ENCODE measurements at places on chromosomes 11 and 22.

DNA sequence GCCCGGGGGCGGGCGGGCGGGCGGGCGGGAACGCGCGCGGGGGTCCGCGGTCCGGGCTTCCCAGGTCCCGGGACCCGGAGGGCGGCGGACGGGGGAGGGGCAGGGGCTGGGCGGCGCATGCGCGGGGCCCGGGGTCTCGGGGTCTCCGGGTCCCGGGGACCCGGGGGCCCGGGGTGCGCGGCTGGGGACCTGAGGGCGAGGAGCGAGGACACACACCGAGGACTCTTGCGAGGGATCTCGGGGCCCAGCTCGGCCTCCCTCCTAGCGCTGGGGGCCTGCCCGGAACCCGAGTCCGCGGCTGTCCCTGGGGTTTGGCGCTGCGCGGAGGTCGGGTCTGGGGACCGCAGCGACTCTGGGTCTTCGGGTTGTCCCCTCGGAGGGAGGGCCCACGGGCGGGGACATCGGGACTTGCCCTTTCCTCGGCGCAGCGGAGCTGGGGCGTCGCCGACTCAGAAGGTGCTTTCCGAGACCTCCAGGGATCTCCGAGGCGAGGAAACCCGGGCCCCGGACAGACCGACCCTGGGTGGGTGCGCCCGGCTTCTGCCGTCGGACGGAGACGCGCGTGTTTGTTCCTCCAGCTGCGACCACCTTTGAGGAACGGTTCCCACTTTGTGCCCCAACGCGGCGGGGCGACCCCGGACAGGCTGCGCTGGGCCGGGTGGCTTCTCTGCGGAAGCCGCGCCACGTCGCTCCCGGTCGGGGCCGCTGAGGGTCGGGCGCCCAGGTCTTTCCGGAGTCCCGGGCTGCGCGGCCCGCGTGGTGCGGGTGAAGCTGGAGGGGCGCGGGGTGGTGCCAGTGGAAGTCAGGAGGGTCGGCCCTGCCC is 540 bp downstream of the PPARA start:
- peak overlapping the region; percentile 42 for H3K27ac ChIP-seq
- H3K27me3 ChIP-seq: peaks cover 12% of the 10 kb centered on the region
- H3K4me1 ChIP-seq: peaks cover 15% of the 10 kb centered on the region
- peaks cover 6% of the 10 kb centered on the region for H3K36me3 ChIP-seq
- peak overlapping the region; percentile 75 for H3K4me3 ChIP-seq

GRCh38 chr11:6900327-6900999 is 8.2 kb upstream of the OR2D2 start:
- no peak overlapping the region for H3K4me3 ChIP-seq
- H3K27ac ChIP-seq: no peak overlapping the region
- no peaks in the 10 kb centered on the region for H3K36me3 ChIP-seq
- H3K27me3 ChIP-seq: peaks cover 8% of the 10 kb centered on the region

GRCh38 chr11:57584341-57584740 is 13.1 kb upstream of the SERPING1 start:
- H3K4me3 ChIP-seq: no peak overlapping the region
- no peaks in the 10 kb centered on the region for H3K27me3 ChIP-seq
- H3K27ac ChIP-seq: no peak overlapping the region
- peaks cover 5% of the 10 kb centered on the region for H3K4me1 ChIP-seq
- no peaks in the 10 kb centered on the region for H3K36me3 ChIP-seq
- DNase-seq: no peak

DNA sequence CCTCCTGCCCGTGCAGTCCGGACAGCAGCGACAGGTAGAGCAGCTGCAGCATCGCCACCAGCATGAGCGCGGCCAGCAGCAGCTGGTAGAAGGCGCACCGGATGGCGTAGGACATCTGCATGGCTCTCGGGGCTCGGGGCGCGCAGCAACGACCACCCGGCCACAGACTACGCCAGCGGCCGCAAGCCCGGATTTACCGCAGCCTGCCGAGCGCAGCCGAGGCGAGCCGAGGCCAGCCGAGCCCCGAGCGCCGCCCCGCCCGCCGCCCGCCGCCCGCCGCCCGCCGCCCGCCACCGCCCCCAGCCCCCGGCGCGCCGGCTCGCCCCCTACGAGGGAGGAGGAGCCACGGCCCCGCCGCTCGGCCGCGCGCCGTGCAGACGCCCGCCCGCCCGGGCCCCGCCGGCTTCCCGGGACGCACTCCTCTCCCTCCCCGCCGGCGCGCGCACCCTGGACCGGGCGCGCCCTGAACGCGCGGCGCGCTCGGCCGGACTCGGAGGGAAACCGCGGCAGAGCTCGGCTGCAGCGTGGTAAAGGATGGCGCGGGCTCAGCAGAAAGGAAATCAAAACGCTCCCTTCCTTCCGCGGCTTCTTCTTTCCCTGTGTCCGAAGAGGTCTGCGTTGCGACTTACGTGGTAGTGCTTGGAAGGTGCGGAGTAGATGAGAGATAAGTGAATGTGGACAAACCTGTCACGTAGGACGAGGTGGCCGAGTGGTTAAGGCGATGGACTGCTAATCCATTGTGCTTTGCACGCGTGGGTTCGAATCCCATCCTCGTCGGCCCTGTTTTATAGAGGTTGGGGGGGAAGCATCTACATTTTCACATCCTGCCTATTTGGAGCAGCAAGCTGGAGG is at the start of gene B4GAT1:
Gene B4GAT1, minus strand, starts transcription at position 205 of the 852 bp plus-strand sequence. Its CDS starts 84 bp downstream, at position 121.
- H3K4me1 ChIP-seq: peaks cover 46% of the 10 kb centered on the region
- H3K27me3 ChIP-seq: peaks cover 3% of the 10 kb centered on the region
- DNase-seq: peak; percentile 85
- peaks cover 12% of the 10 kb centered on the region for H3K36me3 ChIP-seq

GRCh38 chr22:39503630-39504029 is 1.5 kb downstream of the MIEF1 start:
- H3K27ac ChIP-seq: peak overlapping the region; percentile 83
- peaks cover 46% of the 10 kb centered on the region for H3K36me3 ChIP-seq
- H3K27me3 ChIP-seq: no peaks in the 10 kb centered on the region

DNA sequence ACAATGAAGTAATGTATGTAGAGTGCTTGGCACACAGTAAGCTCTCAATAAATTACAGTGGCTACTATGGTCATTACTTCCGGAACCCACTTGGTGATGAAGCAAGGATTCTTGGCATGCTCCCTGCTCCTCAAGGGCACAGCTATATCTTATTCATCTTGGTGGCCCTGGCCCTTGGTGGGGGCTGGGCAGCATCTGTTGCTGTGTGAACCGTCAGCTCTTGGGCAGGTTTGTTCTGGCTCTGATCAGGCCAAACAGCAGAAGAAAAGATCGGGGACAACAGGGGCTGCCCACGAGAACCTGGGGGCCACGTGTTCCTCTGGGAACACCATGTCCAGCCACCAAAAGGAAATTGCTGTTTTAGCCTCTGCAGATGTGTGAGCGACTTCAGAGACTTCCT is 136.9 kb upstream of the SYT13 start:
- no peak overlapping the region for H3K27ac ChIP-seq
- no peaks in the 10 kb centered on the region for H3K36me3 ChIP-seq
- DNase-seq: no peak

DNA sequence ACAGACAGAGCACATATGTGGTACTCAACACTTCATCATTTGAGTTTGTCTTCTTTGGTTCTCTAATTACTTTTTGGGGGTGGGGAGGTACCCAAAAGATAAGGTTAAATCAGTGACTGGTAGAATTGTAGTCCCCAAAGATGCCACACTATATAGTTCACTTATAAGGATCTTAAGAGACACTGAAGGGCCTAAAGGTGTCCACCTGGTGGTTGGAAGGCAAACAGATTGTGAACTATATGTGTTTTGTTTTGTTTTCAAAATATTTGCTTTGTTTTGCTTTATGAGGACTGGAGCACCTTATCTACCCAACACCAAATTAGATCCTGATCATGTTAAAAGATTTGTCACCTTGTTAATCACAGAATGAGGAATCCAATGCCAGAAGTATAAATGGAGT is 136.1 kb downstream of the DCDC1 start:
- H3K36me3 ChIP-seq: no peaks in the 10 kb centered on the region
- no peak overlapping the region for H3K27ac ChIP-seq
- peaks cover 1% of the 10 kb centered on the region for H3K4me1 ChIP-seq
- peaks cover 5% of the 10 kb centered on the region for H3K27me3 ChIP-seq
- H3K4me3 ChIP-seq: no peak overlapping the region
- DNase-seq: no peak

DNA sequence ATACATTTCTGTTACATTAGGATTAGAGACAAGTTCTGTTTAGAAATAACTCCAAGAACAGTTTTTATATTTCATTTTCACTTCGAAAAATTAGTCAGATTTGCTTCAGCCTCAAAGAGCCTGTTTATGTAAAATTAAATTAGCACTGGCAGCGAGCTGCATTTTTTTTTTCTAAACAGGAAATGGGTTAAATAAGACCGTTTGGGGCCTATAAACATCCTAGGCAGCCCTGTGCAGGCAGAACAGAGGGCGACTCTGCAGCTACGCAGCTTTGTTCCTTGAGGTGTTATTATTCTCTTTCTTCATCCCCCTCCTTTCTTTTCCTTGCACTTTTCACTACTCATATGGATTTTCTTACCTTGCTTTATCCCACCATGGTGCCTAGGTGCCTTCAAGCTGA is 48.7 kb downstream of the CWC15 start:
- H3K27me3 ChIP-seq: no peaks in the 10 kb centered on the region
- H3K4me3 ChIP-seq: no peak overlapping the region
- DNase-seq: no peak
- peaks cover 32% of the 10 kb centered on the region for H3K4me1 ChIP-seq
- peaks cover 6% of the 10 kb centered on the region for H3K36me3 ChIP-seq

GRCh38 chr22:29737251-29738117 is 17.7 kb downstream of the CABP7 start:
- no peak overlapping the region for H3K27ac ChIP-seq
- peaks cover 2% of the 10 kb centered on the region for H3K36me3 ChIP-seq
- H3K27me3 ChIP-seq: no peaks in the 10 kb centered on the region
- no peak for DNase-seq
- H3K4me3 ChIP-seq: no peak overlapping the region

DNA sequence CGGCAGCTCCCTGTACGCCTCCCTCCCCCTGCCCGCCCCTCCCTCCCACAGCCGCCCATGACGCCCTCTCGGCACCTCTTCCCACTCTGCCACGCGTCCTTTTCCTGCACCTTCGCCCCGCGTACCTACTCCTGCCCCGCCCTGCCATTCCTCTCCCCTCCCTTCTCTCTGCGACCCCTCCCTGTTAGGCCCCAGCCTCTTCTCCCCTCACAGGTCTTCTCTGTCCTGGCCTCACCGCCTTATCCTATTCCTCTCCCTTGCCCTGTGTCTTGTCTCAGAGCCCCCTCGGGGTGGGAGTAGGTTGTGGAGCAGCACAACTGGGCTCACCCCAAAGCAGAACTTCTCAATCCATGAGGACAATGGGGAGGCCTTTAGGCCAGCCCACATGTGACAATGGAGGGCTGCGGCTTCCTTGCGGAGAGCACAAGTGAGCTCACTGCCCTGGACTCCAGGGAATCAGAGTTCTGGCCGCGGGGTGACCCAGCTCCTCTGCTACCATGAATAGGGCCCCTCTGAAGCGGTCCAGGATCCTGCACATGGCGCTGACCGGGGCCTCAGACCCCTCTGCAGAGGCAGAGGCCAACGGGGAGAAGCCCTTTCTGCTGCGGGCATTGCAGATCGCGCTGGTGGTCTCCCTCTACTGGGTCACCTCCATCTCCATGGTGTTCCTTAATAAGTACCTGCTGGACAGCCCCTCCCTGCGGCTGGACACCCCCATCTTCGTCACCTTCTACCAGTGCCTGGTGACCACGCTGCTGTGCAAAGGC is 539 bp downstream of the SLC35C1 start:
- H3K27me3 ChIP-seq: no peaks in the 10 kb centered on the region
- H3K27ac ChIP-seq: peak overlapping the region; percentile 90
- H3K4me1 ChIP-seq: peaks cover 36% of the 10 kb centered on the region
- H3K4me3 ChIP-seq: peak overlapping the region; percentile 90
- peaks cover 3% of the 10 kb centered on the region for H3K36me3 ChIP-seq

DNA sequence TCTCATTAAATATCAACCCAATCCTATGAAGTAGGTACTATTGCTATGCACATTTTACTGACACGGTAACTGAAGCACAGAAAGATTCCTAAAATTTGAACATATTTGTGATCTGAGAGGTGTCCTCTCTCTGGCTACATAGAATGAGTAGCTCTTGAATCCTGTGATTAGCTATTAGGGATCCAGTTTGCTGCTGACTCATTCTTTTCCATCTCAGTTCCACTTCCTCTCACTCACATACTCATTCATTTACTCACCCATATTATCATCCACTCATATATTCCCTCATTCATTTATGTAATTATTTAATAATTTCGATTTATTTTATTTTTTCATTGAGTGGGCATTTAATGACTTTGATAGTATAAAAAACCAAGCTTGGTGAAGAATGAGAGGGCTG is 42.7 kb downstream of the OR5B17 start:
- H3K4me3 ChIP-seq: no peak overlapping the region
- H3K4me1 ChIP-seq: no peaks in the 10 kb centered on the region
- peaks cover 14% of the 10 kb centered on the region for H3K27me3 ChIP-seq

- no peaks in the 10 kb centered on the region for H3K4me1 ChIP-seq
- no peak overlapping the region for H3K4me3 ChIP-seq
- H3K27me3 ChIP-seq: no peaks in the 10 kb centered on the region
- H3K36me3 ChIP-seq: peaks cover 10% of the 10 kb centered on the region
- DNase-seq: no peak
Observed at GRCh38 chr22:41181349-41182241, 23.5 kb upstream of the L3MBTL2 start.

DNA sequence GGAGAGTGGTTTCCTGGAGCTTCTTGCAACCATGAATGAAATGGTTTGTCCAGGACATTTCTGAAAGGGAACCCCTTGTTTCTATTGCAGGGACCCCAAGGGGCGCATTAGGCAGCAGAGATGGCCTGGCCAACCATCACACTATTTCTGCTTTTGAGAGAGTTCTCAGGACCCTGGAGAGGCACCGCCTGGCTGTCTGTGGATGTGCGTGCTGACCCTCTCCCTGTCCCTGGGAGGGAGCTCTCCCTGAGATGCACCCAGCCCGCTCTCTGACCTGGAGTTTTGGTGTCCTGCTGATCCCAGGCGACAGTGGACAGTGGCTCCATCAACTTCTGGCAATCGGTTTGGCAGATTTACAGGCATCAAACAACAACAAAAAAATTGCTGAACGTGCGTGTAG is 80.3 kb upstream of the SLC22A12 start:
- H3K4me3 ChIP-seq: no peak overlapping the region
- no peaks in the 10 kb centered on the region for H3K36me3 ChIP-seq
- no peak overlapping the region for H3K27ac ChIP-seq
- H3K4me1 ChIP-seq: no peaks in the 10 kb centered on the region
- peaks cover 7% of the 10 kb centered on the region for H3K27me3 ChIP-seq

DNA sequence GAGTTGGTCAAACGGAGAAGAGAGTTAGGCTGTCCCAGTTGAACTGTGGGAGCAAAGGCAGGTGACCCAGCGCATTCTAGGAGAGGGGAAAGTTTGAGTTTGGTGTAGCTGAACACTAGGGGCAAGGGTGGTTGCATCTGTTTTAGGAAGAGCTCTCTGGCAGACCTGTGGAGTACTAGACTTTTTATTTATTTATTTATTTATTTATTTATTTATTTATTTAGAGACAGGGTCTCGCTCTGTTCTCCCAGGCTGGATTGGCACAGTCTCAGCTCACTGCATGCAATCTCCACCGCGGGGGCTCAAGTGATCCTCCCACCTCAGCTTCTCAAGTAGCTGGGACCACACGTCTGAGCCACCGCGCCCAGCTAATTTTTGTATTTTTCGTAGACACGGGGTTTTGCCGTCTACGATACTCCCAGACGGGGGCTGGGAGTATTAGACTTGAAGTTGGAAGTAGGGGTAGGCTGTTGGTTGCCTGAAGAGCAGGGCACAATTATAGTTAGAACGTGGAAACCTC is 950 bp upstream of the ACER3 start:
- H3K27ac ChIP-seq: no peak overlapping the region
- no peaks in the 10 kb centered on the region for H3K27me3 ChIP-seq
- H3K4me3 ChIP-seq: peak overlapping the region; percentile 72
- no peak for DNase-seq
